Activated effector memory CD4-positive, alpha-beta T cell treated with anti-CD3 and anti-CD28 coated beads, Interleukin-2, amount 50 U/mL, for 16 hours (primary cell): ENCODE measurements at places on chromosomes 6 and 20.
A peak's percentile ranks its signal among the peaks of the same experiment; 100 is the strongest.

DNA sequence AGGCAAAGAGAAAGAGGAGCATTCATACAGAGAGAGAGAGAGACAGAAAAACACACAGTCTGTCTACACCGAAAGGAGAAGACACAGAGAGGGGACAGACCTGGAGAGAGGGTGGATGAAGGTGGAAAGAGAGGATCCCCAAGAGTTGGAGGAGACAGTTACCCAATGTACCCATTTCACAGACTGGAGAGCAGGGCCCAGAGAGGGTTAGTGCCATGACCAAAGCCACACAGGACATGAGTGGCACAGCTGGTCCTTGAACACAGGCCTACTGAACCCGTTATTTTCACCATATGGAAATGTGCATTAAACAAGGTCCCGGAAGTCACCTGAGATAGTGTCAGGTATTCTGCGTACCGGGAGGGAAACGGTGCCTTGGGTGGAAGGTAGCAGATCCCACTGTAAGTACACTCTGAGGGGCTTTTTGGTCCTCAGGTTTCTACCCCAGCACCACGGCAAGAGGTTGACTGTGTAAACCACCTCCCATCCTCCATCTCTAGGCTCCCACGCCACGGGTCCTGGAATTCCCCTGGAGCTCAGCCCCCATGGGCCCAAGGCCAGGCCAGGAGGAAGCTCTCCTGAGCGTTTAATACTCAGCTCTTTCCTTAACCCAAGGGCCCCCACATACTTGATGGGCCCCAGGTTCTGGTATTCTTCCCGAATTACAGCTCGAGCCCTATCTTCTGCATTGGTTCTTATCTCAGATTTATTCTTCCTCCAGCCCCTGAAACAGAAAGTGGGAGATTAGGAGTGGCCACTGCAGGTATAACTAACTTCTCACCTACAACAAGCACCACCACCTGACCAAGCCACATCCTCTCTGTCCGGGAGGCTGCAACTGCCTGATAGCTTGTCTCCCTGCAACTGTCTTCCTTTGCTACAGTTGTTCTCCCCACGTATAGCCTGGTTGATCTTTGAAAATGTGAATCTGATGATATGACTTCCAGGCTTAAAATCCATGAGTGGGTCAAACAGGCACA, 38.4 kb upstream of the OCSTAMP start:
- no peak for DNase-seq

DNA sequence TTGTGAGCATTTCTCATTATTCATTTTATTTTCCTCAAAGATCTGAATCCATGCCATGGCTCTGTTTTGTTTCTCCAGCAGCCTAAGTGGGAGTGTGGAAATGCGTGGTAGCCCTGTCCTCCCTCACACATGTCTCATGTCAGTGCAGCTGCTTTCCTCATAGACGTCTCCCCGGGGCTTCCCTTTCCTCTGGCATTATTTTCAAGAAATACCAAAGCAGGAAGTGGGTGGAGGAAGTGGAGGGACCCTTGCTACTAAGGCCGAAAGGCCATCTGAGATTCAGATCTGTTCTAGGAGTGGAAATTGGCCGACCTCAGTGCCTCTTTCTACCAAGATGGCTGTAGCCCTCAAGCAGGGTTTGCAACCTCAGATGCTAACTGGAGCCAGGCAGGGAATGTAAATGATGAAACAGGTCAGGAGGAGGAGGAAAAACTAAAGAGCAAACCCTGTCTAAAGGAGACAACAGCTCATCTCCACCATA, 420.9 kb upstream of the PLCB4 start:
- DNase-seq: no peak

DNA sequence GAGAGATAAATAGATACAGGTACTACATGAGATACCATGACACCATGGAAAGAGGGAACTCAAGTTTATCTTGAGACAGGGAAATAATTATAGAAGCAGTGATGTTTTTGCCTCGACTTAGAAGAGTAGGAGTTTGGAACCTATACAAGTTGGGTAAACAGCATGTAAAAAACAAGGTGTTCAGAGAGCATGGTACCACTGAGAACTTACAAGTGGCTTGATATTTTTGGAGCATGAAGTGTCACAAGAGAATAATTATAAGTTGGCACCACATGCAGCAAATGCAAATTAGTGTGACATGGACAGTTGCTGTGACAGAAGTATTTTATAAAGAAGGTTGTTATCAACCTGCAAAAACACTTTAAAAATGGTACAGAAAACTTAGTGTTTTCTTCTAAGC, 47.1 kb upstream of the SCAF8 start:
- DNase-seq: no peak

- no peak for DNase-seq
These were observed 34.5 kb upstream of the RREB1 start for GRCh38 chr6:7073082-7073820.

GRCh38 chr6:108841377-108841855, 6.8 kb upstream of the ARMC2 start:
- DNase-seq: no peak

DNA sequence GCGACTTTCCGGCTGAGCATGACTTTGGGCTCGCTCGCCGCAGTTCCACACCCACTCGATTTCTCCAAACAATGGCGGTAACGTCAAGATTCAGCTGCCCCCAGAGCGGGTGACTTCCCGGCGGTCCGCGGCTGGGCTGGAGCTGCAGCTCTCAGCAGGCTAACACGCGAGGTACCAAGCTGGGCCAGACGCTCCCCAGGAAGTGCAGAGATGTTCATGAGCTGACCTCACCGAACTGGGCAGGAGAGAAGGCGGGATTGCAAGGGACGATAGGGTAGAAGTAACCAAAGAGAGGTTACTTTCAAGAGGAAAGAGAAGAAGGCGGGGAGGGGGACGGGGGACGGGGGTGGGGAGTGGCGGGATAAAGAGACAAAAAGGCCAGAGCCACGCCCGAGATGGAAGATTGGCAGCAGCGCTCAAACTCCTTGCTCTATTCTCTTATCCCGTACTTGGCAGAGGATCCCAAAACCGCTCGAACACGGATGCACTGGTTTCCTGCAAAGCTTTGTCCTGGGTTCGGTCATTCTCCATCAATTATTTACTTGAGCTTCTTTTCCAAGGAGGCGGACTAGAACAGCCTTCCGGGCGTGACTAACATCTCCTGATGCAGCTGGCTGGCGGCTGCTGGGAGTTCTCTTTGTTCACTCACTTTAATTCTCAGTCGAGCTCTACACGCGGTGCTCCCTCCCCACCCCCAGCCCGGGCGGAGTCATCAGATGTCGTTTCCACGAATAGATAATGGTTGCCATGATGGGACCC, at the start of gene MTCL3:
Gene MTCL3, minus strand, starts transcription at position 626 of the 759 bp plus-strand sequence.
- peak; percentile 87 for DNase-seq

GRCh38 chr6:4673861-4674260, 102.3 kb upstream of the CDYL start:
- DNase-seq: no peak

GRCh38 chr6:90274451-90275030, 22.1 kb downstream of the BACH2 start:
- DNase-seq: peak; percentile 95

GRCh38 chr6:13762611-13763441, 51.2 kb upstream of the RANBP9 start:
- DNase-seq: no peak

GRCh38 chr6:130282234-130282995, 59.7 kb upstream of the SAMD3 start:
- DNase-seq: no peak

GRCh38 chr20:35506872-35507638, 22.4 kb downstream of the C20orf173 start:
- DNase-seq: no peak

DNA sequence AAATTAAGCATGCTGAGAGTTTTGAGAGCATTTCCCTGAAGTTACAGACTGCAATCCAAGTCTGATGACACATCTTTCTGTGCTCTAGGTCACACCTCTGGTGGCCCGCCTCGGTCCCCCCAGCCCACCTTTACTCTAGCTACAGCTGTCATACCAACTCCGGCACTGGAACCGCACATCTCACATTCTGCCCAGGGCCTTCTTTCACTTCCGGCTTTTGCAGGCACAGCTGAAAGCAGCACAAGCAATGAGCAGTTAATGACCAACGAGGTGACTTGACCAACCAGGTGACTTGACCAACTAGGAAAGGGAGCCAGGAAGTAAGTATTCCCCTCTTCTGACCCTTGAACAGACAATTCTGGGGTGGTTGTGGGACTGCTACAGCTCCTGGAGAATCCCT, 88.6 kb upstream of the MOCS1 start:
- no peak for DNase-seq

- peak; percentile 56 for DNase-seq
These were observed 59.8 kb downstream of the MRPL14 start for GRCh38 chr6:44067173-44068139.

DNA sequence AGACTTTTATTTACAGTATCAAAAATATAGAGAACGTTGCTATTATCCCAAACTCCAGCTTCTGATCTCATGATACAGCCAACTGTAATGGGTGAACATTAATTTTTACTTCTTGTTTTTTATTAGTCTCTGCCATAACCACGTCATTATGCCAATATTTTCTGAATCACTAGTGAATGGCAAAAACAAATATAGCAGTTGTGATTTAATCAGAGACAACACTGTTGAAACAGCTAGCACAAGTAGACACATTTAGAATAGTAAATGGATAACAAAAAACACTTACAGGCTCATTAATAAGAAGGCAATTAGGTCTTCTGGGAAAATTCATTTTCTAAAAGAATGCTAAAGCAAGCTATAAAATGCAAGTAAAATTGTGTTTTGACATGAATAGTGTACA, 8.1 kb downstream of the PTPRK start:
- DNase-seq: no peak

- no peak for DNase-seq
These were observed 232.8 kb upstream of the MCHR2 start for GRCh38 chr6:100226811-100227210.

- no peak for DNase-seq
These were observed 75.4 kb downstream of the TMEM244 start for GRCh38 chr6:129785756-129786135.

DNA sequence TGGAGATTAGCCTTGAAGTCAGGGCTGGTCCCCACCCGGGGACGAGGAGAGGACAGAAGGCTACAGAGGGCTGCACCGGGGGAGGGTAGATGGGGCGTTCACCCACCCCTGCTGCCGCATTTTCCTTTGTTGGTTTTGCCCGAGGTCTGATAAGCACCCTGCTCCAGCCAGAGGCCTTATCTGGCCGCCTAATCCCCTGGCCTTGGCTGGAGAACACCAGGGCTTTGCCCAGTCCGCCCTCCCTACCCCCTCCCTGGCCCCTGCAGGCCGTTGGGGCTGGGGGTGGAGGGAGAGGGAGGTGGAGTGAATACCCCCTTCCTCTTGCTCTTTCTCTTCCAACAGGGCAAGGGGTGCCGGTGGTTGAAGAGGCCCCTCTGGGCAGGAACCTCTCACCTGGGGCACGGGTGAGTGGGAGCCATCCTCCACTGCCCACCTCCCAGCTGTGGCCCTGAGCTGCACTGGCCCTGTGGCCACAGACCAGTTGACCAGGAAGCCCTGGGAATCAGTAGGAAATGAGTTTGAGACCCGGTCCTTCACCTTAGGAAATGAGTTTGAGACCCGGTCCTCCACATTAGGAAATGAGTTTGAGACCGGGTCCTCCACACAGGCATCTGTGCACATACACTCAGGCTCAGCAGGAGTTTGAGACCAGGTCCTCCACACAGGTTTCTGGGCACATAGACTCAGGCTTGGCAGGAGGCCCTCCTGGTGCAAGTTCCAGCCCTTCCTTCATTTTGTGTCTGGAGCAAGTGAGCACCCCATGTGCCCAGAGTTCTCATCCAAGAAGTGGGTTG, 12.0 kb upstream of the GATA5 start:
- DNase-seq: no peak

GRCh38 chr6:68679399-68679798, 44.3 kb downstream of the ADGRB3 start:
- DNase-seq: no peak

DNA sequence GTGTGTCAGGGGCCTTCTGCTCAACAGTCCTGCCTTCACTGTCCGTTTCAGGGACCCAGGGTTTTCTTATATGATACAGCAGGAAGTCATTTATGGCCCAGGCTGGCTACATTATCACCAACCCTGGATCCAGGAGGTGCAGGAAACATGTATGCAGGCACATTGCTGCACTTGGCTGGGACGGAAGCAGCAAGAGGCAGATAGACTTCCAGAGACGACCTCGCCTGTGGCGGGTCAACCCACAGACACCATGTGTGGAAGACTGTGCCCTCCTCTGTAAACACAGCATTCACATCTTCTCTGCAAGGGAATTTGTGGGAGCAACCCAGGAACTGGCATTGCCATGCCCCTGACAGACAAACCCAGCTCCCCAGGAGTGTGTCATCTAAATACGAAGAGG, 43.7 kb downstream of the TBC1D7 start:
- no peak for DNase-seq

- DNase-seq: no peak
These were observed 363.5 kb downstream of the SYNE1 start for GRCh38 chr6:152273638-152274037.

DNA sequence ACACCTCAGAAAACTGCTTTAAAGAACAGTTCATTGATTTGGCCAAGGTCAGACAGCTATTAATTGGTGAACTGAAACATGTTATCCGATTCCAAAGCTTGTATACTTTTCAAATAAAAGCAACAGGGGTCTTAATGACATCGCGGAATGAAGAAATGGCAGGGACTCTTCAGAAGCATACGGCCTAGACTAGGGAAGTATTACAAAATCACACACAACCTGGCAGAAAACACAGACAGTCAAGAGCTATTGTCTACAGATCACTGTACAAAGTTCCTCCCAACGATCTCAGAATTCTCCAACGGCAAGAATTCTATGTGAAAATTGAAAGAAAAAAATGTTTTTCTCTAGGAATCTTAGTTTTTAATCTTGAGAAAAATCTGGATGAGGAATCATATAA, 105.5 kb downstream of the PTPRK start:
- no peak for DNase-seq

GRCh38 chr6:23154159-23154558, 584.8 kb downstream of the HDGFL1 start:
- DNase-seq: no peak

- no peak for DNase-seq
These were observed 15.6 kb upstream of the MAPRE1 start for GRCh38 chr20:32804022-32804715.

DNA sequence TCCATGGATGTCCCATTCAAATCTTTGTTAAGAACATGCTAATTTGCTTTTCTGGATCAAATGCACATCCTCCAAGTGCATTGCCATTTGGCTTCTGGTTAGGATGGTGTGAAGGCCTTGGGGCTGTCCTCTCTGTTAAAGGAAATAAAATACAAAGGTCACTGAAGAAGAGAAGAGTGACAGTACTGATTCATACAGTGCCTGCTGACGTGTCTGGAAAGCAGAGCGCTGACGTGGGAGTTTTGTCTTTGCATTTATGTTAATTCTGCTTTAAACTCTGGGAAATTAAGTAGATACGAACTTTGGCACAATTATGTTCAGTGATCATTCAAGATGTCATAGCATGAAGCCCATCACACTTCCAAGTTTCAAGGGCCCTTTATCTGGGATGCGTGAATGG, 33.2 kb downstream of the SYNDIG1 start:
- DNase-seq: no peak

GRCh38 chr6:61679625-61680024, 606.4 kb downstream of the KHDRBS2 start:
- DNase-seq: no peak
